ENCODE measurements at places on chromosomes 11 and 22.

DNA sequence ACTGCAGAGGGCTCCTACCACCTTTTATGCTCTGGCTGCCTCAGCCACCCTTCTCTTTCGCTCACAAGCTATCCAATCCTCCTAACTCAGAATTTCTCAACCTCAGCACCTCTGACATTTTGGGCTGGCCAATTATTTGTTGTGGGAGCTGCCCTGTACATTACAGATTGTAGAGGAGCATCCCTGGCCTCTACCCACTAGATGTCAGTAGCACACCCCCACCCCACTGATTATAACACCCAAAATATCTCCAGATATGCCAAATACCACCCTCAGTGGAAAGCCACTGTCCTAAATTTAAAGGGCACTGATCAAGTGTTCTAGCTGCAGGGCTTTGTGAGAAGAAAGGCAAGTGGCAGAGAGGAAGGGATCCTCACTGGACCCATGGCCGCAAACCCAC lies 443.1 kb downstream of the SOX6 start:
- DNase-seq, result no peak
- no peaks in the 10 kb centered on the region for H3K4me1 ChIP-seq
- H3K36me3 ChIP-seq, result no peaks in the 10 kb centered on the region
- no peak overlapping the region for H3K27ac ChIP-seq
- H3K27me3 ChIP-seq, result no peaks in the 10 kb centered on the region

DNA sequence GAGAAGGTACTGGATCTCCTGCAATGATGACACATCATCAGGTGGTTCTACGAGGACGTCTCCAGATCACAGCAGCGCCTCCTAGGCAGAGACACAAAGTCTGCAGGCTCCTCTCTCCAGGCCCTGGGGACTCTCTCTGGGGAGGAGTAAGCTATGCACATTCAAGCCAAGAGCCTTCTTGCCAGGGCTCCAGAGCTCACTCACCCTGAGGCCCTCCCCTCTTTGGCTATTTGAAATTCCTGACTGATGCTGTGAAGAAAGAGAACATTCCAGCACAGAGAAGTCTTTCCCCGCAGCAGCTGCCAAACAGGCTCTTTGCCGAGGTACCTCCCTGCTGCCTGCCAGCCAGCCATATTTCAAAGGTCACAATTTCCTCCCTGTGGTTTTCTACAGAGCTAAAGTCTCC lies 204.9 kb downstream of the CSNK2A3 start:
- peak; percentile 83 for DNase-seq
- no peak overlapping the region for H3K4me3 ChIP-seq
- no peak overlapping the region for H3K27ac ChIP-seq
- H3K4me1 ChIP-seq, result peaks cover 8% of the 10 kb centered on the region
- no peaks in the 10 kb centered on the region for H3K36me3 ChIP-seq

DNA sequence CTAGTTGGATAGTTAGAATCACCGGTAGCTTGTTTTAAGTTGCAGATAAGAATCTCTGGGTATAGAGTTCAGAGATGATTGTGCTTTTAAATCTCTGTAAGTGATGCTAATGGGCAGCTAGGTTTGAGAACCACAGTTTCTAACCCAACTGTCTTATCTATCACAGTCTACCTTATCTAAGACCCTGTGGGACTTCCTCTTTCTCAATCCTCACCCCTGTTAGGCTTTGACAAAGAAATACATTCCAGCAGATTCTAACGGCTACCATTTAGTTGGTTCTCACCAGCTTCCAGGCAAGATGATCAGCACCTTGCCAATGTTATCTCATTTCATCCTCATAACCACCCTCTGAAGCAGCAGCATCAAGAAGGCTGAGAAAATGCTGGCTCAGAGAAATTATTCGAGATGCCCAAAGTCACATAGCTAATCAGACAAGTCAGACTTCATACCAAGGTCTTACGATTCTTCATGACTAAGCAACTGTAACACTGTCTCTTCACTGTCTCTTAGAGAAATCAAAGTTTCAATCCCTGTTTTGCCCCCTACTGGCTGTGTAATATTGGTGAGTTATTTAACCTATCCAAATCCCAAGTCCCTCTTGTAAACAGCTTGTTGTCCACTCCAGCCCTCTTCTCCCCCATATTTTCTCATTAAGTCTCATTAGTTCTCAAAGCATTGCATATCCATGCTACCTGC lies 192.4 kb upstream of the API5 start:
- no peaks in the 10 kb centered on the region for H3K36me3 ChIP-seq
- H3K4me3 ChIP-seq, result no peak overlapping the region
- H3K27ac ChIP-seq, result no peak overlapping the region
- no peaks in the 10 kb centered on the region for H3K4me1 ChIP-seq
- no peak for DNase-seq
- no peaks in the 10 kb centered on the region for H3K27me3 ChIP-seq

- H3K36me3 ChIP-seq, result no peaks in the 10 kb centered on the region
- no peaks in the 10 kb centered on the region for H3K4me1 ChIP-seq
- no peaks in the 10 kb centered on the region for H3K27me3 ChIP-seq
- no peak overlapping the region for H3K4me3 ChIP-seq
- no peak for DNase-seq
These were observed 26.8 kb upstream of the B3GAT1 start for GRCh38 chr11:134438542-134439537.

- H3K4me1 ChIP-seq, result no peaks in the 10 kb centered on the region
- no peak overlapping the region for H3K4me3 ChIP-seq
- no peak for DNase-seq
- no peak overlapping the region for H3K27ac ChIP-seq
- H3K27me3 ChIP-seq, result no peaks in the 10 kb centered on the region
These were observed 11.4 kb upstream of the CAT start for GRCh38 chr11:34427186-34427805.

DNA sequence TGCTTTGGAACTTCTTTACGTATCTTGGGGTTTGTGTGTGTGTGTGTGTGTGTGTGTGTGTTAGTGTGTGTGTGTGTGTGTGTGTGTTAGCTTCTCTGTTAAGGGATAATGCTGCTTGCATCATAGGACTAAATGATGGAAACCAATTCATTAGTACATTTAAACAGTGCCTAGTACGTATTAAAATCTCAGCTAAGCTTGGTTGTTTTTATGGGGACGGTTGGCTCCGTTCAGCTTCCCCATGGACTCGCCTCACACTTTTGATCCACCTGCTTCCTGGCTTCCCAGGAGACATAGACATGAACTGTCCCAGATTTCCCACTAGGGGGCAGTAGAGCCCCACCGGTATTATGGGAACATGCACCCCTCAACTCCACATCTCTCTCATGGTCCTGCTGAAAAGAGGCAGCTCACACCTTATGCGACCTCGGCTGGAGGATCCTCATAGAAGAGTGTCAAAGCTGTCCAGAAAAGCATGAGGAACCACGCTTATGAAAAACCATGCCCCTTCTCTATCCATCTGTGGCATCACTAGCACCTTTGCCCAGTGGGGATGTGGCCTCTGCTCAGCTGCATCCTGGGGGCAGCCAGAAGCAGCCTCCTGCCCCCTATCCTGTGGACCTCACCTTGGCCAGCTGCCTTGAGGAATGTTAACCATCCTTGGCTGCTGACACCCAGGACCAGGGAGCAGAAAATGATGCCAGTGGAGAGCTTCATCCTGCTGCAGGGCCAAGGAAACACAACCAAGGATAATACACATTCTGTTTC lies 9.7 kb upstream of the SAAL1 start:
- no peak overlapping the region for H3K27ac ChIP-seq
- DNase-seq, result peak; percentile 73
- no peaks in the 10 kb centered on the region for H3K4me1 ChIP-seq
- H3K36me3 ChIP-seq, result no peaks in the 10 kb centered on the region
